ENCODE measurements at places on chromosomes 3 and 15.

DNA sequence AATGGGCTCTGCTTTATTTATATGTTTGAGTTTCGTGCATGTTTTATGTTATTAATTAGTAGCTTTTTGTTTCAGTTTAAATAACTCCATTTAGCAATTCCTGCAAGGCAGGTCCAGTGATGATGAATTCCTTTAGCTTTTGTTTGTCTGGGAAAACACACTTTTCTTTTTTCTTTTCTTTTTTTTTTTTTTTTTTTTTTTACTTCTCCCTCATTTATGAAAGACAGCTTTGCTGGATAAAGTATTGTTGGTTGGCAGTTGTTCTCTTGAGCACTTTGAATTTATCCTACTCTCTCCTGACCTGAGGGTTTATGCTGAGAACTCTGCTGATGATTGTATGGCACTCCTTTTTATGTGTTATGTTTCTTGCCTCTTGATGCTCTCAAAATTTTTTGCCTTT is 35.7 kb downstream of the TMEM39A start:
- no peak for DNase-seq

GRCh38 chr3:144655423-144655822 is 683.8 kb downstream of the DIPK2A start:
- DNase-seq = no peak

DNA sequence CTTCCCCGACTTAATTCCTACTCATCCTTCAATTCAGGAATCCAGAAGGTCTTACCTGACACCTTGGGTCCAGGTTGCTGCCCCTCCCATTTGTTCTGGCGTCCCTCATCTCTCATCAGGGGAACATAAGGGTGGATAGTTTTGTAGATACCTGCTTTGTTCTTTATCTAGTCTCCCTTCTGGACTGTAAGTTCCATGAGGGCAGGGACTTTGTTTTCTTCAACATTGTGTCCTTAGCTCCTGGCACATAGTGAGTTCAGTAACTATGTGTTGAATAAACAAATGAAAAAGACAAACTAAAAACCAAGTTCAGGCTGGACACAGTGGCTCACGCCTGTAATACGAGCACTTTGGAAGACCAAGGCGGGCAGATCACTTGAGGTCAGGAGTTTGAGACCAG is 13.2 kb upstream of the GPD1L start:
- no peak for DNase-seq

GRCh38 chr3:37054370-37054769 is 61.1 kb downstream of the MLH1 start:
- DNase-seq = no peak

DNA sequence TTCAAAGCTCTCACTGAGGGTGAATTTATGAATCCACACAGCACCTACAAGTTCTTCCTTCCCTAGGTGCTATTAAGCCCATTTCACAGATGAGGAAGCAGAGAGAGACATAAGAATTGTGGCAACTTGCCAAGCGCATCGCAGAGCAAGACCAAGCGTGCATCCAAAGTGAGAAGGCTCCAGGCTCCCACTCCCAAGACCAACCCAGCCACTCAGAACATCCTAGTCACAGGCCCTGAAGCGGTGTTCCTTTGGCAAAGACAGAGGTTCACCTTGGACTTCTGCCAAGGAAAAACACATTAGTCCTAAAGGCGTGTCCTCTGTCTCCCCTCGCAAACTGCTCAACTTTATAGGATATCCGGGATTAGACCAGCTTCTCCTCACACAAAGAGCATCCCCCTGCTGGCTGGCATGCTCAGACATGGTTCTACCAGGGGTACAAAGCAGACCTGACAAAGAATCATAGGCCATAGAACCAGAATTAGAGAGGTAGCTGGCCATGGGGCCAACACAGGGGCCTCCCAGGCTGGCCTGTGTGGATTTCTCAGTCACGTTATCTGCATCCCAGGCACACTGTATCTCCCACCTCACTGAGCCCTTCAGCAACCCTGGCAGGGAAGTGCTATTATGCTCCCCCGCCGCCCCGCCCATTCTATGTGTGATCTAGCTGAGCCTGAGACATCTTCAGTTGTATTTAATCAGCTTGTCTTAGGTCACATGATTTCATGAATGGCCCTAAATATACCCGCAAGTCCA is 160.2 kb downstream of the FOXP1 start:
- no peak for DNase-seq

GRCh38 chr3:166986000-166986399 is 394.1 kb downstream of the ZBBX start:
- DNase-seq = no peak

DNA sequence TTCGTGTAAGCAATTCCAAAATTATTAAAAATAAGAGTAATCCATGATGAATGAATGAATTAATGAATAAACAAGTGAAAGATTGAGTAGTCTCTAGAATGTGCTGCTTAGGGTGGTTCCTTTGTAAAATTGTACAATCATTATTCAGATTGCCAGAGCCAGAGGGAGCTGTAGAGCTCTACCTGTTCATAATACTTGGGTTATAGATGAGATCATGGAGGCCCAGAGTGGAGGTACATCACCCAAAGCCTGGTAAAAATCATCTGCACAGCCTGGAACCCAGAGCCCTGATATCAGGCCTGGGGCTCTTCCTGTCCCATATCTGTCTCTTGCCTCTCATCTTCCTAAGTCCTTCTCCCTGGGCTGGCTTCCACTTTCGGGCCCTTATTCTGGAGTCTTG is 297.2 kb downstream of the RPLP1 start:
- no peak for DNase-seq

DNA sequence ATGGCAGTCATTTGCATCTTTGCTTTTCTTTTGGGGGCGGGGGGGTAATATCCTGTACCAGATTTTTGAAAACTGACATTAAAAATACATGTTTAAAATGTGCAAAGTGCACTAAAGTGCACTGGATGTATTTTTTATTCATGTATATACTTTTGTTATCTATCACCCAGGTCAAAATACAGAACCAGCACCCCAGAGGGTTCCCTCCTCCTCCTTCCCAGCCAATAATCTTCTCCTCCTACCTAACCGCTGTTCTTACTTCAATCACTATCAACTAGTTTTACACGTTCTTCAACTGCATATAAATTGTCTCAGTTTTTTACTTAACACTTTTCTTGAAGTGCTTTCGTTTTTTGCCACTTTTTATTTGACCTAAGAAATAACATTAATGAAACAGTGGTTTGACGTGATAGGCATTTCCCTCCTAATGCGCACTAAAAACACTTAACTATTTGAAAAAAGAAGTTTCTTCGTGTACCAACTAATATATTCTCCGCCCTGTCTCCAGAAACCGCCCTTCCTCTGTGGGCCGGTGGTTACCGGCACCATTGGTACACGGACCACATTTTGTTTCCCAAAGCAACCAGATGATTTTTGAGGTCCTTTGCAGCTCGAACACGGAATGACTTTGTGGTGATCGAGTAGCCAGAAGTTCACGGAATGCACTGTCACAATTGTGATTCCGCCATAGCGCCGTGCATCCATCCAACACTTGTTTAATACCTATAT is 836 bp upstream of the AKAP13 start:
- peak; percentile 14 for DNase-seq

- DNase-seq = no peak
Measured at GRCh38 chr3:160885791-160886286, 129.8 kb downstream of the PPM1L start.

- DNase-seq = no peak
Measured at GRCh38 chr15:90101130-90101968, 919 bp downstream of the IDH2 start.

DNA sequence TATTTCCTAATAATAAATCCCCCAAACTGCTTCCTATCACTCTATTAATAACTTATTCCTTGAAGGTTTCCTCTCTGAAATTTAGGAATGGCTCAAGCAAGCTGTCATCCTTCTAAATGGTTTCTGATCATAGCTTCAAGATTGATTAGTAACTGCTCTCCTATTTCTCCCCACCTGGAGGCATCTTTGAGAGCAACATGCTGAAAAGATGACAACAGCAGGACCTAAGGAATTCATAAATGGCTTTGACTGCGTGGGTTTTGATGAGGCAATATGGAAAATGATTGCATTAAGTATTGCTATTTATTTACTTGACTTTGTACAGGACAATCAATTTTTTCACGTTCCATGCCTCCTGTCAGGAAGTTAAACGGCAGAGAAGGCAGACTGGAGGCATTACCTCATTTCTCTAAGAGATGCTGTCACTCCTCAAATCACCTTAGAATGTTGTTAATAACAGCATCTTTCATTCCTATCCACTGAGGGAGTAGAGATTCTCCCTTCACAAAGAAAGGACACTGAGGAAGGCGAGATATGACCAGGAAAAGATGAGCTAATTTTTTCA is 256.4 kb downstream of the EPHB1 start:
- DNase-seq = no peak

DNA sequence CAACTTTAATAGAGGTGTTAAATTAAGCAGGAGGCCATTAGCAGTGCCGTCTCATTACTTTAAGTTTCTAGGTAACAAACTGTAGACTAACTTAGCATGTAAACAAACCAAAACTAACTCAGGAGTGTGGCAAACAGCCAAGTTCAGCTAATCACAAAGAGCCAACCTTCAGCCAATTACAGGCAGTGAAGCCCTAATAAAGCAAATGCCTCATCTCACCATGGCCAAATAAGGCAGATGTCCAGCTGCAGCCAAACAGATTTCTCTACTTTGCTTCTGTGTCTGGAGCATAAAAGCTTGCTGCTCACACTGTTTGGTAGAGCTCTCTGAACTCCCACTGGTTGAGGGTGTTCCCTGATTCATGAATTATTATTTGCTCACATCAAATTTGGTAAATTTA is 835.4 kb upstream of the GBE1 start:
- no peak for DNase-seq

Measured in stimulated activated CD4-positive, alpha-beta T cell treated with anti-CD3 and anti-CD28 coated beads, Interleukin-15, amount 100 ng/mL, for 1 hour (primary cell).